ENCODE measurements at places on chromosomes 5 and 9.

DNA sequence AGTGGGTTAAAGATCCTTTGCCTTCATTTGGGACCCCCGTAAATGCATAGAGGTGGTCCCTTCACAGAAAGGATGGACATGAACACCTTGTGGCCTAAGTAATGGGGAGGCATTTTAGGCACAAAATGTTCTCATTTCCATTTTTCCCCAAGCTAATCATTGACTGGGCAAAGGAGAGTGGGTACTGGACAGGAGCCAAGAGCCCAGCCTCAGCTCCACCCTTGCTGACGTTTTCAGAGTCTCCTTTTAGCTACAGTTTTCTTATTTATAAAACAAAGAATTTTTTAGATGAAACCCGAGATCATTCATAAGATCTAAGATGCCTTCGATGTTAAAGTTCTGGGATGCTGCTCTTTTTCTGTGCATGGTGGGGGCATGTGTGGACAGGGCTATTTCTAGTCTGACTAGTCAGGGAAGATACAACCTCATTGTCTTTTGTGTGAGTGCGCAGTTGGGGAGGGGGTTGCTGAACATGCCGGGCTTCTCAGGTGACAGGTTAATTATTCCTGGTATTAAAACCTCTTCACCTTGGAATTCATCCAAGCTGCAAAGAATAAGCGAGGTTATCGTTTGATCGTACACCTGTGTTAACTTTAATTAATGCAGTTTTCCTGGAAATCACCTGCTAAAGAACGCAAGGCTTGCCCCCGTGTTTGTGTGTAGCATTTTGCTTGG, 48.4 kb downstream of the ADAMTS16 start:
- DNase-seq: no peak

- no peak for DNase-seq
These were observed 962 bp upstream of the TXN start for GRCh38 chr9:110257097-110257841.

DNA sequence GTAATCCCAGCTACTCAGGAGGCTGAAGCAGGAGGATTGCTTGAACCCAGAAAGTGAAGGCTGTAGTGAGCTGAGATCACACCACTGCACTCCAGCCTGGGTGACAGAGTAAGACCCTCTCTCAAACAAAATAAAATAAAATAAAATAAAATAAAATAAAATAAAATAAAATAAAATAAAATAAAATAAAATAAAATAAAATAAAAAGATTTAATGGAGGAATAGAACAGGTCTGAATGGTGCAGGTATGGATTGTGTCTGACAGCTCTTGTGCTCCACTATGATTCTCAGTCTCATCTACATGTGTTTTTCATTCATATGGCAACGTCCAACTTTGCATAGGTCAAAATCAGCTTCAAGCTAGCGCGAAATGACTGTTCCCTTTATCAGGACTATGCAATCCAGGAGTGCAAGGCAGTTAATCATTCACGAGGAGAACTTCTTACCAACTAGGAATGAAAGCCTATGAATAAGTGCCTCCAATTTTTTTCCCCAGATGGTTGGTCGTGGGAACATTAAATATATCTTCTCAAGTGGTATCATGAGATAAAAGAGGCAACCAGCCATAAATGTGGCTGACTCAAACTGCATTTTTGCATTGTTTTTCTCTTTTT, 1392.3 kb upstream of the CDH9 start:
- DNase-seq: no peak

- DNase-seq: no peak
These were observed 56.6 kb downstream of the NDUFS4 start for GRCh38 chr5:53616939-53617549.

- no peak for DNase-seq
These were observed 727.9 kb upstream of the PTPRD start for GRCh38 chr9:11340654-11341053.

GRCh38 chr9:108411632-108412031, 444.2 kb downstream of the ACTL7B start:
- DNase-seq: no peak

DNA sequence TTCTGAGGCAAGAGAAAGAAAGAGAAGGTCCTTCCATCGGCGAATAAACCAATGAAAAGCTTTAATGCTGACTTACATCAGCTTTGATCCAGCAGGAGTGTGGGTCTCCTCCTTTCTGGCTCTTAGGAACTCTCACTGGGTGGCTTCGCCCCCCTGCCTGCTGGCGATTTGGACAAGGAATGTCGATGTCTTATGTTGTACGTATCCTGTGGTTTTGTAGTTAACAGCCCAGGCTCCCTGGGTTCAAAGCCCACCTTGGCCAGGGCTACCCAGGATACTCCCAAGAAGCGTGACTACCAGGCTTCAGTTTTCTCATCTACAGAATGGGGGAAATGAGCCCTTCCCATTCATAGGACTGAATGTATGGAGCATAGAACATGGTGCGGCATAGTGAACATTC, 124.2 kb downstream of the ROR2 start:
- no peak for DNase-seq

- no peak for DNase-seq
These were observed 6.8 kb downstream of the DCP2 start for GRCh38 chr5:112983363-112983762.

DNA sequence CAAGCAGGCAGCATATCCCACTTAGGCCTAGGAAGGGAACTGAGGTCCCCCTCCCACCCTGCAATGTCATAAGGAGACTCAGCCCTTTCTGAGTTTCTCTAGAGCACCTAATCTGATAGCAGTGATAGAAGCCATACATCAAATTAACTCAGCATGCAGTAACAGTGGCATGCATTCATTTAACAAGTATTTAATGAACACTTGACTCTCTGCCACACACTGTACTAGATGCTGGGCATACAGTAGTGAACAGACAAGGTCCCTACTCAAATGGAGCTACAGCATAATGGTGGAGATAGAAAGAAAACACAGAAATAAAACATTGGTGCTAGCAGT, 58.6 kb downstream of the SLC22A5 start:
- no peak for DNase-seq

DNA sequence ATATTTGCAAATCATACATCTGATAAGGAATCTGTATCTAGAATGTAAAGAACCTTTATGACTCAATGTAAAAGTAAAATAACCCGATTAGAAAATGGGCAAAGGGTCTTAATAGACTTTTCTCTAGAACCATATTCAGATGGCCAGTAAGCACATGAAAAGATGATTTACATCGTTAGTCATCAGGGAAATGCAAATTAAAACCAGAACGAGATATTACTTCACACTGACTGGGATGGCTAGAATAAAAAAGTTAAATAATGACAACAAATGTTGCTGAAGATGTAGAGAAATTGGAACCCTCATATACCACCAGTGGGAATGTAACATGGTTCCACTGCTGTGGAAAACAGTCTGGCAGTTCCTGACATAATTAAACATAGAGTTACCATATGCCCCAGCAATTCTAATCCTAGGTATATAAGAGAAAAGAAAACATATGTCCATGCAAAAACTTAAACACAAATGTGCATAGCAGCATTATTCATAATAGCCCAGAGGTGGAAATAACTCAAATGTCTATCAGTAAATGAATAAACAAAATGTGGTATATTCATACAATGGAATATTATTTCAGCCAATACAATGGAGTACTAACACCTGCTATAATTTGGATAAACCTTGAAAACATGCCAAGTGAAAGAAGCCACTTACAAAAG, 100.4 kb upstream of the MAMDC2 start:
- DNase-seq: no peak

DNA sequence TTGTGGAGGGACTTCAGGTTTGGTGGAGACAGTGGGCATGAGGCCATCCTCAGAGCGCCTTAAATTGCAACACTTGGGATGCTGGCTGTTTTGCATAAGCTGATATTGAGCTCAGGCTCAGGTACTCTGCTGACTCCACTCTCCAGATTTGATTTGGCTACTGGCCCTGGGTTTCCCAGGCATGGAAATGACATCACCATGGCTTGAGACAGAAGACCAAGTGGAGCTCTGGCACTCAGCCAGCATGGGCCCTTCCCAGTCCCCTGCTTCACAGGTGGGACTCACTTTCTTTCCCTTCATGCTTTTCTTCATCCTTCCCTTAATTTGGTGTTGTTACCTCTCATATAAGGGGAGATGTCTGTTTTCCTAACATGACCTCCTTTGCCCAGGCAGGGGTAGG, 72.0 kb upstream of the IL12B start:
- DNase-seq: no peak

DNA sequence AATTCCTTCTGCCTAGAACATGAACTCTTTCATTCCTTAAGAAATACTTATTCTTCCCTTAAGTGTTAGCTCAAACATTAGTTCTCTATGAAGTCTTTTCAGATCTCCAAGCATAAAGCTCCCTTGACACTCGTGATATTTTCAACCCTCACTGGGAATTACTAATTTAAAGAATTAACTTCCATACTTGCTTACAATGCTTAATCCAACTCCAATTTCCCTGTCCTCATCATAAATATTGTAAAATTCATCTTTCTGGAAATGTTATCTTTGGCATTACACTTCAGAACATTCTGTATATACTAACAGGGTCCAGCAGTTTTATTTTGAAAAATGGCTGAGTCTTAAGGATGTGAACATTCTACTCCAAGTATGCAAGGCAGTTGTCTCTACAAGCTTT, 7.2 kb downstream of the STARD4 start:
- no peak for DNase-seq

GRCh38 chr5:149282966-149283332, 11.3 kb downstream of the AFAP1L1 start:
- DNase-seq: no peak

DNA sequence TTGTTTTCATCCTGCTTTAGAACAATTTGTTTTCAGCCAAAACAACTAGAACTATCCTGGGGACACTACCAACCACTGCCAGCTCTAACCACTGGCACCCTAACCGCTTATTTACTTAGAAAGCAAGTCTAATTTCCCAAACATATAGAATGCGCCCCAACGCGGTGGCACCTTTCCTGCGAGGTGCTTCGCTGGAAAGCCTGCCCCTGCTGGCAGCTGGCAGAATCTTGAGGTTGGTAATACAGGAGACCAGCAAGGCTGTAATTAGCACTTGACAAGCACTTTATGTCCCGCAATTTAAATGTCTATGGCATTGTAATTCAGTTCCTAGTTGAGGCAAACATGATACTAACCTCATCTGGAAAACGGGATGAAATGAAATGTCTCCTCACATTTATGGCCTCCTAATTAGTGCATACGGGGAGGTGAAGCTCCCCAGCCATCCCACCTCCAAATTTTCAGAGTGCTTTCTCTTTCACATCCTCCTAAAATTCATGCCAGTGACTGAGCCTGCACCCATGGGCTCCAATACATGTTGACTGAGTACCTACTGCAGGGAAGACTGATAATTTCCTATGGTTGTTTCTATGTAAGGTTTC, 30.4 kb downstream of the GABBR2 start:
- peak; percentile 24 for DNase-seq

Data from activated CD4-positive, alpha-beta T cell treated with anti-CD3 and anti-CD28 coated beads, Interleukin-2, amount 50 U/mL, for 16 hours (primary cell).